ENCODE measurements at places on chromosomes 5 and 9. TPM values are rescaled to one million over a fixed set of nuclear protein-coding genes. Genes with fewer than 3 reads are reported as not detected.

- peak; percentile 78 for DNase-seq
Measured at GRCh38 chr9:127937388-127938297, at the start of gene DPM2. Gene DPM2, minus strand, starts transcription at chr9:127937854. Its CDS starts 34 bp downstream, at chr9:127937820.

DNA sequence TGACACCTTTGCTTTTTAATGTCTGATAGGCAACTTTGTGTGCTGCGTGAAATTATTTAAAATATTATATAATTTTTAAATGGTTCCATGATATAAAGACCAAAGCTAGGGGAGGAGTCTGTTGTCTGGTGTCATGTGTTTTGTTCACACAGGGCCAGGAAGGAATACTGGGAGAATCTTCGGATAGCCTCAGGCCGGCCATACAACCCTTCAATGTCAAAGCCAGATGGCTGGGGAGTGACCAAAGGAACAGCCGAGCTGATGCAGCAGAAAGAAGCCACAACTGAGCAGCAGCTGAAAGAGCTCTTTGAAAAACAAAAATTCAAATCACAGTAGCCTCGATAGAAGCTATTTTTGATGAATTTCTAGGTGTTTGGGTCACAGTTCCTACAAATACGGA is 19.2 kb downstream of the BHMT start:
- DNase-seq: no peak

- peak; percentile 58 for DNase-seq
Measured at GRCh38 chr5:151742870-151743294, 15.5 kb downstream of the ATOX1 start.

- DNase-seq: no peak
Measured at GRCh38 chr5:38672059-38672788, 115.8 kb upstream of the LIFR start.

DNA sequence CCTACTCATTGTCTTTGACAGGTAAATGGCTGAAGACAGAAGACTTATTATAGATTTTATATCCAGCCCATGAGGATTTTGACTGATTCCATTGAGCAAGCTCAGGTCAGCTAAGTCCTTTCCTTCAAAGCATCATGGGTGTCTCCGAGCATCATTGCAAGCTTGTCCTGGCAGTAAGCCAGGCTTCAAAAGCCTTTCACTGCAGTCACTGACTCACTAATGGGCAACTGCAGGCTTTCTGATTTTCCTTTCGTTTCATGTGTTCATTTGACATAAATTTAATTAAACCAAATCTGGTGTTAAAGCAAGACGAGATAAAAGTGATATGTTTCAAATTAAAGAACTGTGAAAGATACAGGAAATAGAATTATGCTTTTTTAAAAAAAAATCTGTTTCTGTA is 426.2 kb downstream of the ANXA1 start:
- DNase-seq: peak; percentile 12

DNA sequence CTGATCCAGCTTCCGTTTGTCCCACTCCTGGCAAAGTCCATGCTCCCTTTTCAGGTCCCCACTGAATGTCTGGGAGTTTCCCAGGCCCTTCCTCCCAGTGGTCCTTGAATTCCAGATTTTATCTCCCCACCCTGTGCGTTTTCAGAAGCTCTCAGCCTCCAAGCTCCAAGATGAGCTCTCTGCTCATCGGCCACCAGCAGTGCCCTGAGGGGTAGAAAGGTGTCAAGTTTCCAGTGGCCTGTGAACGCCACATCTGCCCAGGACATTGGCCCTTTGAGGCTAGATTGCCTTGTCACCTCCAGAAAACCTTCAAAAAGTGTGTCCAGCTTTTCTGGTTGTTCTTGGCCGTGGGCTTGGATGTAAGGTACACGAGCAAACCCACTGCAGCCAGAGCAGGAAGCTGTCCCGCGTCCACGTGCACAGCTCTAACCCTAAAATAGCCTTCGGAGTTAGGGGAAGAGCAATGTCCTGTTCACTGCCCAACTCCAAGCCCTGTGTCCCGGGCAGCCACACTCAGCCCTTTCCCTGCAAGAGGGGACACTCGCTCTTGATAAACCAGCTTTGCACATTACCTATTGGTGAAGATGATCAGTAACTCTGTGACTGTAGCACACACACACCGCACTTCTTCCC is 10.9 kb upstream of the LRRC14B start:
- no peak for DNase-seq

DNA sequence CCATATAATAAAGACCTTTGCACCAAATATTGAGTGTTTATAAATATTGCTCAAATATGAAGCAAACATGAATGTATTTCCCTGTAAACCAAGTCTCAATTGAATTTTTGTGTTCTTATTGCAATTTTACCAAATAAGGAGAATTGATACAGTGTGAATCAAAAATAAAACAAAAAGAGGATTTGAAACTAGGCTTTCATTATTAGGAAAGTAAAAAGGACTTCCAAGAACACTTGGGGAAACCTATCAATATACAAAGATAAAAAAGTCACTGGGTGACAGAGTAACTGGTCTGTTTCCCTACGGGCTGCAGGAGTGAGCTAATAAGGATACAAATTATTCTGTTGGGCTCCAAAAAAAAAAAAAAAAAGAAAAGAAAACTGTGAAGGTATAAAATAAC is 44.8 kb upstream of the SNX2 start:
- DNase-seq: no peak

DNA sequence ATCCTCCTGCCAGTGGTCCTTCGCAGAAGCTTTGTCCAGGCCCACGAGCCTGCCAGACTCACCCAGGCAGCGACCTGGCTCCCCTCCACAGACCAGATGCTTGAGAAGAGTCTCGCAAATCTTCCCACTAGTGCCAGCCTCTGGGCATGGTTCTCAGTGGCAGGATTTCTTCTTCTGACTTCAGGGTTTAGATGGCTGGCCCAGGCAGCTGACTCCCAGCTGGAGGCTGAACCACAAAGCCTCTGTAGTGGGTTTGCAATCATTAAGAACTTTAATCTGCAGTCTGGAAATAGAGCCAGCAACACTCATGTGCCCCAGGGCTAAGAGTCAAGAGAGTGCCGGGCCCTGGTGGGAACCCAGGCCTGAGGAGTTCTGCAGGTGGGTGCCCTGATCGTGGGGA is 90.6 kb upstream of the ICE1 start:
- DNase-seq: no peak

DNA sequence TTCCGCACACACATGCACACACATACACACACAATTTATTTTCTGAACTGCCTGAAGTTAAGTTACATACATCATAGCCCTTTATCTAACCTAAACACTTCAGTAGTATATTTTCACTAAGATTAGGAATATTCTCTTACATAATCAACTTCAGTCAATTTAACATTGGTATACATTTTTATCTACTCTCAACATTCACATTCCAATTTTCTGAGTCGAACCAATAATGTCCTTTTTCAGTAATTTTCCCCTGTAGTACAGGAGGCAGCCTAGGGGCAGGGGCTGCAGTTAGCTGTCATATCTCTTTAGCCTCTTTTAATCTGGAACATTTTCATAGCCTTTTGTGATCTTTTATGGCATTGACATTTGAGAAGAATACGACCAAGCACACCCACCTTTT is 150.1 kb downstream of the DAB2IP start:
- no peak for DNase-seq

DNA sequence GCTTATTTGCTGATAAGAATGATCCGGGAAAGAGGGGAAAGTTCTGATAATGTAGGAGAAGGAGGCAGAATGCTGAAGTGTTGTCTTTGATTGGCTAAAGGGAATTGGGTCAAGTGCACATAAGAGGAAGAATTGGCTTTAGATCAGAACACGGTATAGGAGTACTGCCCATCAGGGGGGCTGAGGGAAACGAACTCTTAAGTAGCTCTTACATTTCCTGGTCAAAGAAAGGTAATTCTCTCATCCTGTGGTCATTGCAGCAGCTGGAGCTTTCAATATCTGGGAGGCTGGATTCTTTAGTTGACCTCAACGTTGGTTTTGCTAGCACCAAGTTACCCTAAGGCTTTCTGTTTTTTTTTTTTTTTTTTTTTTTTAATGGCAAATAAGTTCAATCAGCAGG is 178.7 kb upstream of the NR3C1 start:
- no peak for DNase-seq

- peak; percentile 24 for DNase-seq
Measured at GRCh38 chr9:84499969-84500582, 159.5 kb upstream of the SLC28A3 start.

GRCh38 chr5:174271316-174271715 is 225.8 kb downstream of the NSG2 start:
- no peak for DNase-seq

GRCh38 chr5:115600766-115601165 is 1.5 kb downstream of the TICAM2 start:
- no peak for DNase-seq

DNA sequence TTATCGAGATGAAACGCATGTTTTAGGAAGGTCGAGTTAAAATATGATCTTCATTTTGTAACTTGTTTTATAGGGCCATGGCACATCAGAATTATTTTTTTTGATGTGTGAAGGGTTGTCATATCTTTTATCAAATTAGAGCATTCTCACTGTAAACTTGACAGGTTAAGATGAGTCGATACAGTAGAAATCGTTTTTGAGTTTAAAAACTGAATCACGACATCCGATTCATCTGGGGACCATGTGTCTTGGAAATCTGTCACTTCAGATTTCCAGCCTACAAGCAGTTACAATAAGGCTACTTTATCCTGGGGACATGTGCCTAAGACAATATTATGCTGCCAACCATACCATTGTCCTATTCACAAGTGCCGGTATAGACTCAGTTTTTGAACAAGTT is 136.2 kb downstream of the ALDH1A1 start:
- DNase-seq: no peak

DNA sequence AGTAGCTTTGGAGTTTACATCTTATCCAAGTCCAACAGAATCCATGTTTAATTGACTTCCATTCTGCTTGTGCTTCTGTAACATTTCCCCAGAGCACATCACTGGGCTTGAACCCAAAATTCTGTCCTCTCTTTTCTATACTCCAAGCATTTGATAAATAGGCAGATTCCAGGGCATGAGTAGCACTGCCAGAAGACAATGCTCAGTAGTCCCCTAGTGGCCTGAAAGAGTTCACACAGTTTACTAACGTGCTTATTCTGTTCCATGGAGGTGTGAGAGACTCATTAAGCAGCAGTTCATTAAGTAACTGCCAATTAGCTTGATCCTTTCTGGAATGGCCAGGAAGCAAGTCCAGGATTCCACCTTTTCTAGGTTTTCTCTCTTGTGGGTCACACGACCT is 9.4 kb upstream of the GABRA6 start:
- no peak for DNase-seq

- DNase-seq: no peak
Measured at GRCh38 chr5:101153526-101153925, 250.4 kb upstream of the ST8SIA4 start.

Gene MELK
- 10.8 TPM for total RNA-seq

Gene ST6GALNAC4
- 14.3 TPM for total RNA-seq

Gene FOXD1
- total RNA-seq: 78.6 TPM

Measured in mammary epithelial cell (primary cell).